GM12878 (cell line): ENCODE measurements at places on chromosomes 1 and 21. TPM values are rescaled to one million over a fixed set of nuclear protein-coding genes. Genes with fewer than 3 reads are reported as not detected.

Gene ABCB10
- polyA plus RNA-seq = 8.2 and 16.6 TPM in 2 replicates

Gene KLHDC7A
- polyA plus RNA-seq = not detected in 2 replicates

Gene SLX9
- polyA plus RNA-seq = 73.8 and 75.5 TPM in 2 replicates

Gene IL20
- not detected in 2 replicates for polyA plus RNA-seq

Gene FALEC
- 0.42 and 0.71 TPM in 2 replicates for polyA plus RNA-seq

Gene FOXE3
- not detected in 2 replicates for polyA plus RNA-seq

Gene PLD5
- not detected in 2 replicates for polyA plus RNA-seq

Gene PCAT6
- 0.33 and 0.45 TPM in 2 replicates for polyA plus RNA-seq

Gene TRIM67
- not detected in 2 replicates for polyA plus RNA-seq

Gene SLC5A9
- not detected in 2 replicates for polyA plus RNA-seq

Gene CD1E
- not detected in 2 replicates for polyA plus RNA-seq

Gene SPRR2F
- 0.27 TPM in 1 of 2 replicates, not detected in the other for polyA plus RNA-seq

Gene CYB561D1
- polyA plus RNA-seq = 3.0 and 3.3 TPM in 2 replicates

Gene SAMSN1
- polyA plus RNA-seq = 39.5 and 45.9 TPM in 2 replicates

Gene C1orf167
- polyA plus RNA-seq = not detected in 2 replicates

Gene THEM4
- polyA plus RNA-seq = 19.9 and 21.9 TPM in 2 replicates

Gene TNFRSF14
- 36.2 and 38.0 TPM in 2 replicates for polyA plus RNA-seq

Gene LY9
- 6.8 and 7.4 TPM in 2 replicates for polyA plus RNA-seq

Gene HRNR
- polyA plus RNA-seq = not detected in 2 replicates

Gene EMC1
- 32.9 and 33.5 TPM in 2 replicates for polyA plus RNA-seq

Gene LEFTY2
- not detected in 2 replicates for polyA plus RNA-seq

Gene TESK2
- polyA plus RNA-seq = 3.3 and 3.6 TPM in 2 replicates

Gene SNX27
- 15.4 and 20.0 TPM in 2 replicates for polyA plus RNA-seq

Gene KRTAP20-1
- not detected in 2 replicates for polyA plus RNA-seq

Gene KIF17
- not detected in 2 replicates for polyA plus RNA-seq

Gene STIL
- polyA plus RNA-seq = 26.8 and 28.5 TPM in 2 replicates

Gene OR2L13
- not detected in 2 replicates for polyA plus RNA-seq

Gene FCAMR
- polyA plus RNA-seq = 0.14 TPM in 1 of 2 replicates, not detected in the other

Gene SLC9C2
- polyA plus RNA-seq = not detected in 2 replicates

Gene ANGPTL1
- polyA plus RNA-seq = not detected in 2 replicates

Gene SPRTN
- 12.8 and 12.9 TPM in 2 replicates for polyA plus RNA-seq

Gene CRNN
- not detected in 2 replicates for polyA plus RNA-seq

Gene C1QTNF12
- not detected in 2 replicates for polyA plus RNA-seq

Gene NUF2
- polyA plus RNA-seq = 54.9 and 55.9 TPM in 2 replicates

Gene FNDC10
- polyA plus RNA-seq = not detected in 2 replicates
